ENCODE measurements at places on chromosomes 2 and 18.

DNA sequence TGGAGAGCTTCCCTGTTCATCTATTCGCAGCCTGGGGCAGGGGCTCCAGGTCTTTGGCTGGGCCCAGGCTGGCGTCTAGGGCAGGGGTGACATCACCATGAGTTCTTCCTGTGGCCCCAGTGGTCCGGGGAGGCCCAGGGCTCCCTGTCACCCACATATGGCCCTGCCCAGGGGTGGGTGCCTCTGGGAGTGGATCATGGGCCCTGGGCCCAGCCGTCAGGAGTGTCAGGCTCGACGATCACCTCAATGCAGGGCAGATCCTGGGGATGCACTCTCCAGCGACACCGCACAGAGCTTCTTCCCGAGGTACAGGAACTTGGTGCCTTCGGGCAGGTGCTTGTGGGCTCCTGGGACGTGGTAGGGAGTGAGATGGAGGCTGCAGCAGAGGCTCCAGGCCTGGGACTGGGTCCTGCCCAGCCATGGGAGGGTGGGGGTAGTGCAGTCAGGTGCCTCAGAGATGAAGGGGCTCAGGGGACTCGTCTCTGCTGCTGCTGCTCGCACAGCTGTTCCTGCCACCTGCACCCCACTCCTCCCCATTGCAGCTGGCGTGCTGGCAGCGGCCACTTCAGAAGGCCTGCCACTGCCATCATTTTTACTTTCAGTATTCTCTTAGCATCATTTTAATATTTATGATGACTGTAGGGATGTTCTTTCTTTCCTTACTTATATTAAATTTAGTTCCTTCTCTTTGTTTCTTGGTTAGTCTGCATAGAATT is 196.0 kb upstream of the VRK2 start:
- no peak for DNase-seq

DNA sequence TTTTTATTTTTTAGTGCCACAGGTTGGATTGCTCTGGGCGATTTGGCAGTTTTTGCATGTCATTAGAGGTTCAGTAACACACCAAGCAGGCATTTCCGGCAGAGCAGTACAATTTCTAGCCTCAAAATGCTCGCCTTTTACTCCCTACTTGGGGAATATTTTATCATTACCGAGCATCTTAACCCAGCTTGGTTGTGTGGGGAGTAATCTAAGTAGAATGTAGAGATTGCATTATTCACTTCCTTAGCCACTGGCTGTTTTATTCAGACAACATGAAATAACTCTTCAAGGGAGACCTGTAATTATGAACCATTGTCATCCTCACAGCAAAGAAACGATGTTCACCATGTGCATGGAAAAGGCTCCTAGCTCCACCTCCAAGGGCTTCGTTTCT is 13.1 kb downstream of the GRP start:
- DNase-seq, result no peak

GRCh38 chr2:84495539-84496146 is 20.7 kb upstream of the DNAH6 start:
- no peak for DNase-seq

DNA sequence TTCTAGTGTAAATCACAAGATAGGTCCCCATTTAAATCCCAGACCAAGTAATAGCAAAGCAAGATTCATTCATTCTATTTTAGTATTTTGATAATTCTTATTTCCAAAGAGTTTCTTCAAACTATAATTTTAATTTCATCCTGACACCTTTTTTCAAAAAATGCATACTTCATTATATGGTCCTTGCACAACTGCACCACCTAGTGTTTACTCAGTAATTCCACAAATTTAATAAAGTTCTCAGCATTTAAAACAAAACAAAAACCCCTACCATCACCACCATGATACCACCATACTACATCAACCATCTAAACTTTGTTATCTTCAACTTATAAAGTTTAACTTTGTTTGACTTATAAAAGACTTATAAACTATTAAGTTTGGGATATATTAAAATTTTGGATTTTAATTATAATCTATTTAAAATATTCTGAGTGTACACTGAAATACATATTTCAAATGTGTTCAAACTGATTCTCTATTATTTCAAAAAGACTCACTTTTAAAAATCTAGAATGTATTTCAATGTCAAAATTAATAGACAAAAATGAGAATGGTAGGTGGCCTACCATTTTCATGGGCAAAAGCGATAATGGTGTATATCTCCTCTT is 44.2 kb downstream of the WDPCP start:
- DNase-seq, result no peak
